ENCODE measurements at places on chromosomes 12 and 14.

DNA sequence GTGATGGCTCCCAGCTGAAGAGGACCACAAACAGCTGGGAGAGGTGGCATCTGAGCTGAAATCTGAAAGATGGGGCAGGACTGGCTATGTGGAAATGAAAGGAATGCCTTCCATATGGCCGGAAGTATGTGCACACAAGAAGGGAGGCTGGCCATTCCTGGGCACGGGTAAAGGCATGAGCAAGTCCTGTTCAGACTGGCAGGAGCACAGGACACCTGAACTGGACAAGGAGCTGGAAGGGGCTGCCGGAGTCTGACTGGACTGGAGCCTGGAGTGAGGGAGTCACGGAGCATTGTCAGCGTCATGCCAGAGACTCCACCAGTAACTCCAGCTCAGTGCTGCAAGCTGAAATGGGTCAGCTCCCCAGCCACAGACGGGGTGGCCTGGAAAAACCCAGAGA is 11.9 kb upstream of the TC2N start:
- no peak for DNase-seq

GRCh38 chr12:120263748-120264085 is 1.8 kb downstream of the PXN start:
- DNase-seq: no peak

DNA sequence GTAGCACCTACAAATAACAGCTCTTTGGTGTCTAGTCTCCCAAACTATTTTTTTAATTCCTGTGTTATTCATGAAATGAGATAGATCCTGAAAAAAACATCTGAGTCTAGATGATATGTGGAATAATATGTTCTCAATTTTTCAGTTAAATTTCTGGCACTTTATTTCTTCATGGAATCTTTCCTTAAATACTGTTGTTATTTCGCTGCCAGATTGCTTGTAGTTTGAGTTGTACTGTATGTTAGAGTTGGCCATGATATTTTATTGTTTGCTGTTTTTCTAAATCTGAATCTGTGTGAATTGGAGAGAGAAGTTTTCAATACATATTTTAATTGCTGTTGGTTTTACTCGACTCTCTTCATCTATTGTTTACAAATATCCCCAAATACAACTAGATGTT is 500.5 kb downstream of the EGLN3 start:
- no peak for DNase-seq

DNA sequence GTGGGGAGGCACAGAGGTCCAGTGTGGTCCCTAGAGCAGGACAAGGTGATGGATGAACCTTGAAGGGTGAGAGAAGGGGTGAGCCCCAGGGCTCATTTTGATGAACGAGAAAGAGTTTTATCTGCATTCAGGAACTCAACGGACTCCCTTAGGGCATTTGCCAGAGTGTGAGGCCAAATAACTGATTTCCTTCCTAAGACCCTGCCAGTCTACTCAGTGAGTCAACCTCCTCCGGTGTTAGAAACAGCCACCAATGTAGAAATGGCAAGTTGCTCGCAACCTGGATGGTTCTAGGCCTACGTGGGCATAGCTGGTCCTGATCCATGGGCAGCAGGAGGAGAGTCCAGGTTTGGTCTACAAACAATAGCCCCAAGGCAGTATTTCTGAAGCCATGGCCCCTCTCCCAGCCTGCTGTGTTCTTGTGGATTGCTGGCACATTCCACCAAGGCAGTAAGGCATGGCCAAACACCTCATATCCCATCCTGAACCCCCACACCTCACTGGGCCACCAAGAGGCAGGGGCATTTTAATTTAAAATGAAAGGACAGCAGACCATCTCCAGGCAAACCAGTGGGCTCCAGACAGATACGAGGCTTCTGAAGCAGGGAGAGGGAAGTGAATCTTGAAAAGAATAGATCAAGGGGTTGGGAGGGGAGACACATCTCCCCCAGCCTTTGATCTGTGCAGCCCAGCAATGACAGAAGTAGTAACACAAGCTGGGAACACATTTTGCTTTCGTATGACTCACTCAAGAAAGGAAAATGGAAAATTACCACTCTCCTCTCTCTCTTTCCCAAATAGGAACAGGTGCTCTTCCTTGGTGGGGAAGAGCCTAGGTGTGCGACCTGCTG is 25.4 kb upstream of the TESC start:
- no peak for DNase-seq

DNA sequence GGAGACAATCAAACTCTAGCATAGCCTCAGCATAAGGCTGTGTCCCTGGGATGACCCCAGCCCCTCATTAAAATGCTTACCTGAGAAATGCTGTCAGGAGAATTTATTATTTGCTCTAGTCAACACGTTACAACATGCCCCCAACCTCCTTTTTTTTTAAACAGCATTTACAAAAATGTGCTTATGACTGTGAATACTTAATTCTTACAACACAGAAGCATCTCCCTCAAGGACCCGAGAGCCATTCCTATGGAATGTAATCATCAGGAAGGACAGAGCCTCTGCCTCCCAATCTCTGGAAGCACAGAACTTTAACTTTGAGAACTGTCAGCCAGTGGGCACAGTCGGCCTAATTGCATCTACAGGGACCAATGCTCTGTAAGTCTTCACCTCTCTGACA is 136.6 kb upstream of the OVCH1 start:
- peak; percentile 34 for DNase-seq

DNA sequence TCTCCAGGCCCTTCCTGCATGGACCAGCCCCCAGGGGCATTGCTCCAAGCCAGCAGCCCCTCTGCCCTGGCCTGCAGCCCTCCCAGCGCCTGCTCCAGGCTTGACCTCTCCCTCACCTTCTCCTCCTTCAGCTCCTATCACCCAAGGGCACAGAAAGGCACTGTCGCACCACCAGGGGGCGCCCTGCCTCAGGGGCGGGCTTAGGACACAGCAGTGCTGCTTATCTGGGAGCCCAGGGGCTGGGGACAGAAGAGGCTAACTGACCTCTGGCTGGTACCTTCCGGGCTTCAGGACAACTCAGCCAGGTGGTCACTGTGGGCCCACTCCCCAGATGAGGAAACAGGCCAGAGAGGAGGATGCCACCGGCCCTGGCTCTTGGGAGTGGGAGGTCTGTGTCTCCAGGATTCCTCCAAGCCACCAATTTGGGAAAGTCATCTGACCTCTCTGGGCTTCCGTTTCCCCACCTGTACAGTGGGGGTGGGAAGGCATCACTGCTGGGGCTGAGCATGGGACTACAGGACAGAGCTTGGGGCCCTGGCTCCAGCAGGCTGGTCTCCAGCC is 25.3 kb upstream of the GPR132 start:
- peak; percentile 70 for DNase-seq
